Left renal cortex interstitium (tissue), 4 donors: ENCODE measurements at places on chromosomes 1 and 21. TPM values are rescaled to one million over a fixed set of nuclear protein-coding genes. Genes with fewer than 3 reads are reported as not detected.

Gene CYP4B1
- polyA plus RNA-seq: 1.9 TPM

Gene PPM1J
- 1.1 TPM for polyA plus RNA-seq

Gene LCE1D
- not detected for polyA plus RNA-seq

Gene SKI
- polyA plus RNA-seq: 56.3 TPM

Gene SAMSN1
- polyA plus RNA-seq: 4.9 TPM

Gene LMX1A
- polyA plus RNA-seq: not detected

Gene ALX3
- polyA plus RNA-seq: not detected

Gene OR2T29
- 0.06 TPM for polyA plus RNA-seq

Gene LPGAT1
- polyA plus RNA-seq: 30.5 TPM

Gene MPL
- 1.2 TPM for polyA plus RNA-seq

Gene SPRR1B
- not detected for polyA plus RNA-seq

Gene ARHGEF10L
- 60.9 TPM for polyA plus RNA-seq

Gene SMG5
- polyA plus RNA-seq: 76.2 TPM

Gene C4BPA
- polyA plus RNA-seq: 0.39 TPM

Gene AMY2A
- polyA plus RNA-seq: not detected

Gene CTTNBP2NL
- 40.0 TPM for polyA plus RNA-seq

Gene PRKAA2
- 24.0 TPM for polyA plus RNA-seq

Gene LAMC2
- 5.7 TPM for polyA plus RNA-seq

Gene OR2AK2
- not detected for polyA plus RNA-seq

Gene NBPF20
- 1.9 TPM for polyA plus RNA-seq

Gene MCOLN3
- 6.0 TPM for polyA plus RNA-seq

Gene HAPLN2
- polyA plus RNA-seq: 0.45 TPM

Gene STX12
- polyA plus RNA-seq: 44.3 TPM

Gene RBP7
- polyA plus RNA-seq: 32.5 TPM

Gene SNX7
- polyA plus RNA-seq: 35.1 TPM

Gene HENMT1
- 12.6 TPM for polyA plus RNA-seq

Gene ECM1
- 14.4 TPM for polyA plus RNA-seq

Gene TCHH
- 0.06 TPM for polyA plus RNA-seq

Gene TRAF3IP3
- 0.89 TPM for polyA plus RNA-seq

Gene NUP210L
- 0.22 TPM for polyA plus RNA-seq

Gene LHX8
- polyA plus RNA-seq: not detected

Gene GPR25
- not detected for polyA plus RNA-seq

Gene ANKRD34A
- polyA plus RNA-seq: 0.65 TPM

Gene S100A8
- polyA plus RNA-seq: 15.1 TPM

Gene CD244
- 0.30 TPM for polyA plus RNA-seq

Gene RALGPS2
- 32.1 TPM for polyA plus RNA-seq
